ENCODE measurements at places on chromosomes 1 and 21.

GRCh38 chr1:204900721-204901120 lies 30.1 kb downstream of the NFASC start:
- no peak for DNase-seq

GRCh38 chr1:150568594-150568966 lies 10.8 kb downstream of the MCL1 start:
- peak; percentile 56 for DNase-seq

- DNase-seq: peak; percentile 47
Measured at GRCh38 chr1:231188768-231189167, 26.9 kb downstream of the TRIM67 start.

DNA sequence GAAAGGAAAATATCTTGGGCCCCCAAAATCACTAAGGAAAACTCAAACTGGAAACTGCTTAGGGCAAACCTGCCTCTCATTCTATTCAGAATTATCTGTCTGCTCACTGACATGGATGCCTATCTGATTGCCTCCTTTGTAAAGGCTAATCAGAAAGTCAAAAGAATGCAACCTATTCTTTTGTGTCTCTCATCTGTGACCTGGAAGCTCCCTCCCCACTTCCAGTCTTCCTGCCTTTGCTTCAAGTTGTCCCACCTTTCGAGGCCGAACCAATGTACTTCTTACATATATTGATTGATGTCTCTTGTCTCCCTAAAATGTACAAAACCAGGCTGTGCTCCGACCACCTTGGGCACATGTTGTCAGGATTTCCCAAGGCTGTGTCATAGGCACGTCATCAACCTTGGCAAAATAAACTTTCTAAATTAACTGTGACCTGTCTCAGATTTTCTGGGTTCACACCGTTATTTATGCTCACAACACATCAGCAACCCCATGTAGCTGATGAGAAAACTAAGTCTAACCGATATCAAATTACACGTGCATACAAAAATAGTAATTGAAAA lies 302.3 kb upstream of the NRIP1 start:
- DNase-seq: no peak

DNA sequence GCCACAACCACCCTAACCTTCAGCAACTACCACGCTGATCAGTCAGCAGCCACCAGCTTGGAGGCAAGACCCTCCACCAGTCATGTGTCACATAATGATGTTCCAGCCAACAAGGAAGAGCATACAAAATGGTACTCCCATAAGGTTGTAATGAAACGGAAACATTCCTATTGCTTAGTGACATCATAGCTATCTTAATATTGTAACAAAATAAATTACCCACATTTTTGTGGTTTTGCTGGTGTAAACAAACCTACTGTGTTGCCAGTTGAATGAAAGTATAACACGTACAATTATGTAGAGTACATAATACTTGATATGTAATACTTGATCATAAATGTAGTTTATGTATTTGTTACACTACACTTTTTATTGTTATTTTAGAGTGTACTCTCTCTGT lies 1363.2 kb upstream of the ADGRL4 start:
- DNase-seq: no peak

DNA sequence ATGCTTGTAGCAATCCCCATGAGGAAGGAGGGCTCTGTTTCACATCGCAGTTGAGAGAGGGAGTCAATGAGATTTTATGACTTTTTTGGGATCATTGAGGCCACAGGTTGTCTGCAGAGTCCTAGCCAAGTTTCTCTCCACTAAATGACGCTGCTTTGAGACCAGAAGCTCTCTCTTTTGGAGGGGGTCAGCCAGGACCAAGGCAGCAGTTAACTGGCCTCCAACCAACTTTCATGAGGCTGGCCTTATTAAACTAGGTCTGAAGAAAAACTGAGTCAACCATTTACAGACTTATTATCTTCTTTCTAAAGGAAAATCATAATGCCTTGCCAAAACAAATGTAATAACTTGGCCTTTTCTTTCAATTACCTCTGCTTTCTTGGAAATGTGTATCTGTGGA lies 8.6 kb downstream of the WLS start:
- no peak for DNase-seq

DNA sequence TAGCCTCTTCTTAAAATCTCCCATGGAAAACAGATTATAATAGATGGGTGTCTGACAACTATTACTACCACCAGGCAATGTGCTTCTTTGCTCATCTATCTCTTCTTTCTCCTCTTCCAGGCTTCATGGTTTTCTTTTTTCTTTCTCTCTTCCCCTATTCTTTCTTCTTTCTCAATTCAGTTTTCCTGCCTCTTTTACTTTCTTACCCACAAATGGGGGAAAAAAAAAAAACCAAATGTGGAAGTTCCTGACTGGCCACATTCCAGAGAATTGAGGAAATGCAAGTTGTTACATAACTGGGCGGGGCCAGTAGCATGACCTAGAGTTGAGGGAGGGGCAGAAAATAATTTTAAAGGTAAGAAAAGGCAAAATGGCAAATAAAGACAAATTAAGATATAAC lies 10.9 kb upstream of the SMG7 start:
- no peak for DNase-seq

DNA sequence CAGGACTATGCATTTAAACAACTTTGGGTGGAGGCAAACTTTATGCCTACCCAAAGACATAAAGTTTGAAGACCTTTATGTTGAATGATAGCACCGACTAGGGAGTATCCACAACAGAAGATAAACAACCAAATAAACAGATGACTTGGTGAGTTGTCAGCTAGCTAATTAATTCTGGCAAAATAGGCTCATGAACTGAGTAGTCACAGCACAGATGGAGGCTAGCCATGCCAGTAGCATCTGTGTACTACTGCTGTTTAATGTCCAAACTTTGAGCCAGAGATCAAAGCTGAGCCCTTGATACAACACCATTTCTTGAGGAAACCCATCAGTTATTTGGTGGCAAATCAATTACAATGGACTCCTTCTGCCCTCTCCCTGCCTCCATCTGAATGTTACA lies 40.3 kb upstream of the CCDC190 start:
- DNase-seq: no peak

GRCh38 chr1:33032126-33032869 lies 4.4 kb downstream of the AK2 start:
- DNase-seq: no peak

DNA sequence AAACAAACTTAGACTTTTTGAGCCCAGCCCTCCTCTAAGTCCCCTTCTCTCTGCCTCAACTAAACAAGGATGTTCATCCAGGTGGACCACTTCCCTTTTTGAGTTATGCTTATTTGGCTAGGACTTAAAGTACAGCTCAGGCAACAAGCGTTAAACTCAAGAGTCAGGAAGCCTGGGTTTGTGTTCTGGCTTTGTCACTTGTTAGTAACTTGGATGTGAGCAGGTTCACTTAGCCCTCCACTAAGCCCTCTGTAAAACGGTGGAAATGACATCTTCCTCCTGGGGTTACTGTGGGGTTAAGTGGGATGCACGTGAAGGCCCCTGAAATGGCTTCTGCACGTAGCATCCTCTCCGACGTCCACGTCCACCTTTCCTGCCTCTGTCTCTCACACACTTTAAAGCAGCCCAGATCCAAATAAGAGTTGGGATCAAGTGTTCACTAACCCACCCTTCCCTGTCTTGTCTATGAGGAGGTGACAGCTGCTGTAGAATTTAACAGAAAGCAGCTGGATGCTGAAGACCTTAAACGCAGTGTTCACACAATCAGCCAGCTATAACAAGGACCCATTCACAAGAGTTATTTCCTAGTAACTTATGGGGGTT lies 152.7 kb downstream of the TGFBR3 start:
- no peak for DNase-seq

DNA sequence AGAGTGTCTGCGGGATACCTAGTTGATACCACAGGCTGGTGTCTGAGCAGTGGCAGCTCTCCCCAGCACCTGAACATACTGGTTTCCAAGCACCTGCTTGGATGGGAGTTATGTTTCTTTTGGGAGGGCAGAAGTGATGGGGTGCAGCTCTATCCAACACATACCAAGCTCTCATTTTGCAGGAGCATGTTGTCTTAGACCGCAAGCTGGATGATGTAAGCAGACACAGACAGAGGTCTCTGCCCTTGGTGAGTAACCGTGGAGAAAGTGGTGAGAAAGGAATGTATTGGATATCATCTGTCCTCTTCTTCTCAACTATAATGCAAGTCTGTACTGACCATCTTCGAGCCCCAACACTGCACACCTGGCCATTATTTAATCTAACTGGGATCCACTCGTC lies 37.4 kb downstream of the ZNF496 start:
- no peak for DNase-seq

DNA sequence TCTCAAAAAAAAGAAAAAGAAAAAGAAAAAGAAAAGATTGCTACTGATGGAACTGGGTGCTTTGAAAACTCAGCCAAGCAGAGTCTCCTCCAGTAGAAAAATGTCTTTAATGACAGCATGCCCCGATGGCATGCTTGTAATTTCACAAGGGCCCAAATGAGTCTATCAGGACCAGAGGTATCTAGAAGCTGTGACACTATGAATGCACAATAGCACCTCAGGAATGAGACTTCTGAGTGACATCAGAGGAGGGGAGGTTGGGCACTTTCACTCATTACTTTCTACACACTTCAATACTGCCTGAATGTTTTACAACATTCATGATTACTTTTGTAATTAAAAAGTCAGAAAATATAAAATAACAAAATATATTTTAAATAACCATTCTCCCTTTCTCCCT lies 15.1 kb upstream of the CD58 start:
- no peak for DNase-seq

DNA sequence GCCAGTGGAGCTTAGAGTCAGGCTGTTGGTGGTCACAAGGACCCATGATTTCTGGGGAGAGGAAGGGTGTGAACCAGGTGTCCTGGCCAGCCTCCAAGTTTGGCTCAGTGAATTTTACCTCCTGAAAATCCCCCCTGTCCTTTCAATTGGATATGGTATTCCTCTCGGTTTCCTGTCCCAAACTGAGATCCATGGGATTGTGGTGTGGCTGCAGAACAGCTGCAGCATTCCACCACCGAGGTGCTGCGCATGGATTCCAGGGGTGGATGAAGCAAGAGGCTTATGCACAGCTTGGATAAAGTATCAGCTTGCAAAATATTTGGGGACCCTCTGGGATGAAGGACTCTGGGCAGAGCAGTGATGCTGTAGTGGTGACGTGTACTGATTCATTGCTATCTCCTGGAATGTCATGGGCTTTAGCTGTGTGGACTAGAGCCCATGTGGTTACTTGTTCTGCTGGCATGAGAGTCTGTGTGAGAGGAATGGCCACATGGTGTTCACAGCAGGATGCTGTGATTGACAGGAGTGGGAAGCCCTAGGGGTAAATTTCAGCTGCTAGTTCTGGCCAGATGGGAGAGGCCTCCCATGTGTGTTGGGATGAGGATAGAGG lies 148.7 kb upstream of the SPAG17 start:
- no peak for DNase-seq

DNA sequence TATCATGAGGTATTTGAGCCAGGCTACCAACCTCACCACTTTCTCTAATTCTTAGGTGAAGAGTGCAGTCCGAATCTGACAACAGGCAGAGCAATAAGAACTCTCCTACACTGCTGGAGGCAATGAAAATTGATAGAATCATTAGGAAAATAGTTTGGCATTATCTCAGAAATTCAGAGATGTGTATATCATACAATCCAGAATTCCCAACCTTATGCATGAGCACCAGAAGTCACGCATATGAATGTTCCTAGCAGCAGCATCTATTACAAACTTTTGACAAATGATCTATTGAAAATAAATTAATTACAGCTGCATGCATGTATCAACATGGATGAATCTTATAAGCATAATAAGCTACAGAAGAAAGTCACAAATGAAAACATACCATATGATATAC lies 176.9 kb upstream of the CAMK1G start:
- DNase-seq: no peak

DNA sequence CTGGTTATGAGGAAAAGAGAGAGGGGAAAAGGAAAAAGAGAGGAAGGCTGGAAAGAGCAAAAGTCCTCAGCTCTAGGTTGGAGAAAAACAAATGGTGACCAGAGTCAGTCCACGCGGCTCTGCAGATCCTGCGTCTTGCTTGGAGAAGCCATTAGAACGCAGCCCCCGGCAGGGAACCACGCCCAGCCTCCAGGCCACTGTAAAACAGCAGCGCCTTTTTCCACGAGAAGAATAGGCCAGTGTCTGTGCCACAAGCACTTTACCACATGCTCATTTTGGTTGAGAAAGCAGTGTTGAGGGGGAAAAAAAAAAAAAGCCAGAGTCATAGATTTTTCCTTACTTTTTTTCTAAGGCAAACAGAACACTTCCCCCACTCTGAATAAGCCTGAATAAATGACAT lies 846.9 kb upstream of the ADAMTS5 start:
- no peak for DNase-seq

- peak; percentile 85 for DNase-seq
Measured at GRCh38 chr1:32240140-32240951, 6.7 kb upstream of the FAM167B start.

DNA sequence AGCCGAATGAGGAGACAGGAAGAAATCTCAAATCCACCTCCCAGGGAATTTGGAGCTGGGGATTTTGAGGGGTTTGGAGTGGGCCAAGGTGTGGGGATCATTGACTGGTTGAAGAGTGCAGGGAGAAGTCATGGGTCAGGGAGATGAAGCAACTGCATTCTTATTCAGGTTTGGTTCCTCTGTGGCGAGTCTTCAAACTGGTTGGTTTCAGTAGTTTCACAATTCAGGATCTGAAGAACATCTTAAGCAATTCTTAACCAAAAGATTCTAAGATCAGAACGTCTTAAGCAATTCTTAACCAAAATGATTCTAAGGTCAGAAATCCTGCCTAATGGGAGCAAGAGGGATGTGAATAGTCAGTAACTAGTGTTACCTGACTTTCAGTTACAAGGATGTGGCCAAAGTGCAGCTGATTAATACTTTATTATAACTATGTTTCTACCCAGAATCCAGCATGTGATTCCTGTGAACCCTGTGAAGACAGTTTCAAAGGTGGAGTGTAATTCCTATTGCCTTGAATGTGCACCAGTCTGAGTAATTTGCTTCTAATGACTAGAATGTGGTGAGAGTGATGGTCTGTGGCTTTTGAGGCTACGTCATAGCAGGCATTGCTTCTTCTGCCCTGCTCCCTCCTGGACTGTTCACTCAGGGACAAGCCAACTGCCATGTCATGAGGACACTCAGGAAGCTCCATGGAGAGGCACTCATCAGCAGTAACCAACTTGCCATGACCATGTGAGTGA lies 61.2 kb downstream of the OLFML3 start:
- no peak for DNase-seq

DNA sequence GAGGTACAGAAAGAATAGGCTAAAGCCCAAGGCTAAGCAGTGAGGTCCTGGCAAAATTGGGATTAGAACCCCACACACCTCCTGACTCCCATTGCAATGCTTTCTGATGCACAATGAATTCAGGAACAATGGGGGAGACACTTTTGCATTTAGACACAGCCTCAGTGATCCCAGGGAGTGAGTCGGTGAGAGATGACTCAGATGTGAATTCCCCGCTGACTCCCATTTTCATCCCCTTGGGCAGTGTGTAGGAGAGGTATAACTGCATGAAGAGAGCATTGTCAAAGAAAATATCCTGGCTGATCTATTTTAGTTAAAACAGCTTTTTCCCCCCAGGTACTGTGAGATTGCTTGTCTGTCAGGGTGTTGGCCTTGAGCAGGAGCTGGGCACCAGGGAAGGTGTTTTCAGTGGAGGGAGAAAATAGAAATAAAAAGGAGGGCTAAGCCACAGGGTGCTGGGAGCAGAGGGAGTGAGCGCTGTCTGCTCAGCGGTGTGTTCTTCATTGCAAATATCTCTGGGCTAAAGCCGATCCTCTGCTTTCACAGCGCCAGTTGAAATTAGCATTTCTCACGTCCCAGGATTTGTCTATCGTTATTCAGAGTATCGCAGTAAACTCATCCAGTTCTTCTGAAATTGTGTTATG lies 247.7 kb upstream of the PTBP2 start:
- DNase-seq: no peak
